Kidney epithelial cell (primary cell): ENCODE measurements at places on chromosomes 1 and 21. TPM values are rescaled to one million over a fixed set of nuclear protein-coding genes. Genes with fewer than 3 reads are reported as not detected.

TTC39A gene
- total RNA-seq: 26.9 and 30.9 TPM in 2 replicates

KCNE2 gene
- total RNA-seq: not detected in 2 replicates

PLA2G2E gene
- not detected in 2 replicates for total RNA-seq

CAMK2N1 gene
- 39.8 and 42.6 TPM in 2 replicates for total RNA-seq

PHACTR4 gene
- 31.3 and 31.8 TPM in 2 replicates for total RNA-seq

C4BPB gene
- total RNA-seq: not detected in 2 replicates

DFFA gene
- 67.0 and 68.4 TPM in 2 replicates for total RNA-seq

CATSPERE gene
- total RNA-seq: 0.13 and 0.21 TPM in 2 replicates

SPRR1A gene
- total RNA-seq: not detected in 2 replicates

OR2T2 gene
- total RNA-seq: not detected in 2 replicates

OR6N1 gene
- not detected in 2 replicates for total RNA-seq

SSR2 gene
- 348 and 428 TPM in 2 replicates for total RNA-seq

IVL gene
- 1.2 and 2.3 TPM in 2 replicates for total RNA-seq

CD52 gene
- total RNA-seq: 1.2 TPM in 1 of 2 replicates, not detected in the other

KIF17 gene
- total RNA-seq: 1.3 and 1.6 TPM in 2 replicates

HHAT gene
- total RNA-seq: 12.9 and 15.0 TPM in 2 replicates

HNRNPCL1 gene
- not detected in 2 replicates for total RNA-seq

SYT14 gene
- 28.1 and 32.6 TPM in 2 replicates for total RNA-seq

DCDC2B gene
- total RNA-seq: not detected in 2 replicates

EVA1B gene
- 138 and 139 TPM in 2 replicates for total RNA-seq

FCMR gene
- 0.71 TPM in 1 of 2 replicates, not detected in the other for total RNA-seq
